Cerebellum (tissue), 4 donors: ENCODE measurements at places on chromosomes 16 and 17. TPM values are rescaled to one million over a fixed set of nuclear protein-coding genes. Genes with fewer than 3 reads are reported as not detected.

The CES5A gene
- 0.18 TPM for total RNA-seq

The TP53TG3F gene
- total RNA-seq: not detected

DNA sequence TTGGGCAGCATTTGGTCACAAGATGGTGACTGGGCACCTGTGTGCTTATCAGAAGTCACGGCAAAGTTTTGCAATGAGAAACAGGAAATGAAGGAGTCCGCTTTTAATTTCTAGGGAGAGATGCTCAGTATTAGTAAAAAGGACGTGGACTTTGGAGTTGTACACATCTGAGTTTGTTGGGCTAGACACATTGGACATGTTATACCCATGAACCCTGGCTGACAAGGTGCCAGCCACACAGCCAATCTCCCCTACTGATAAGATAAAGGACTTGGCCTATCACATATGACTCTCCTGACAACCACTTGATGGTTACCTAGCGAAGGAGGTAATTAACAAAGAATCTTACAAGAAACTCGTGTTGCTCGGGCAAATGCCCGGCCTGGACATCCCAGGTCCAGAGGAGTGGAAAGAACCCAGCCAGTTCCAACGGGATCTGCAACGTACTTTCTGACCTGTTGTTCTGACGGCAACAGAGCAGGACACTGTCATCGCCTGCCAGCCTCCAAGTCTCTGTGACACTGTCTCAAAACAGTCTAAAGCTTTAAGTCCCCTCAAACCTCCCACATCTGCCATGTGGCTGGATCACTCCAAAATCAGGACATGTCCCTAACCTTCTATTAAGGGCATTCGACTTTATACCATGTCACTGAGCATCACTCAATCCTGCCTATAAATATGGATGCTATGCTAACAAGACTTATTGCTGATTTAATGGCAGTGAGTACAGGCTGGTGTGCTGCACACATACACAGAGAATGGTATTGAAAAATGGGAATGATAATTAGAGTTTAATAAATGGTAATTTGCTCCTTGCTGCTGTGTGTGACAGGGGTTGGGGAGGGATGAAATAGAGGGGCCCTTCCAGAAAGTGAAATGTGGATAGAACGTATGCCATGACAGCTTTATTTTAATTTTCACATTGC, 47.6 kb upstream of the LYRM9 start:
- DNase-seq: no peak

- no peak for DNase-seq
Observed at GRCh38 chr17:4450710-4451316, 17.1 kb downstream of the SPNS3 start.

GRCh38 chr16:57635266-57636097, 7.1 kb downstream of the ADGRG1 start:
- DNase-seq: no peak
